ENCODE measurements at places on chromosomes 16 and 17. TPM values are rescaled to one million over a fixed set of nuclear protein-coding genes. Genes with fewer than 3 reads are reported as not detected.

Gene IGF2BP1
- total RNA-seq = not detected

Gene STAT5A
- total RNA-seq = 119 TPM

Gene KCNG4
- not detected for total RNA-seq

GRCh38 chr17:78426293-78426879, 47.9 kb downstream of the PGS1 start:
- peaks cover 36% of the 10 kb centered on the region for H3K36me3 ChIP-seq
- H3K27ac ChIP-seq = no peak overlapping the region
- no peaks in the 10 kb centered on the region for H3K27me3 ChIP-seq
- no peak overlapping the region for H3K4me3 ChIP-seq
- no peak for DNase-seq
- peaks cover 9% of the 10 kb centered on the region for H3K4me1 ChIP-seq

GRCh38 chr17:34403006-34403405, 40.0 kb upstream of the CCL1 start:
- no peaks in the 10 kb centered on the region for H3K36me3 ChIP-seq
- H3K27ac ChIP-seq = no peak overlapping the region
- no peak for DNase-seq
- peaks cover 14% of the 10 kb centered on the region for H3K27me3 ChIP-seq

Data from activated CD8-positive, alpha-beta T cell treated with anti-CD3 and anti-CD28 coated beads, Interleukin-2, amount 10 ng/mL, durations not matched to agents 7 days and 5 days (primary cell).